ENCODE measurements at places on chromosomes 3 and 15. TPM values are rescaled to one million over a fixed set of nuclear protein-coding genes. Genes with fewer than 3 reads are reported as not detected.

Gene ZDHHC19
- not detected for total RNA-seq

Gene KLF15
- total RNA-seq: 20.4 TPM

Gene VGLL3
- 0.05 TPM for total RNA-seq

Gene SLC12A1
- 0.16 TPM for total RNA-seq

Gene LMLN
- 5.7 TPM for total RNA-seq

Gene CHRM5
- total RNA-seq: not detected

Gene NMD3
- total RNA-seq: 52.2 TPM

Gene SERPINI2
- total RNA-seq: not detected

Gene ROBO1
- total RNA-seq: 50.9 TPM

Gene NOX5
- total RNA-seq: 4.0 TPM

Gene SMCO1
- not detected for total RNA-seq

Gene WDR93
- total RNA-seq: not detected

Gene CD200
- total RNA-seq: 1.9 TPM

Gene PCCB
- 94.0 TPM for total RNA-seq

Gene CYP8B1
- total RNA-seq: not detected

Gene C3orf62
- 2.1 TPM for total RNA-seq

Gene CPEB1
- total RNA-seq: 19.1 TPM

Gene CHRNA3
- total RNA-seq: 2.1 TPM

Gene ASB14
- not detected for total RNA-seq

Gene PLCH1
- 0.35 TPM for total RNA-seq

Gene COLQ
- not detected for total RNA-seq

Gene USP19
- 66.0 TPM for total RNA-seq

Gene ARPP19
- total RNA-seq: 131 TPM

Gene ZNF80
- 0.11 TPM for total RNA-seq

Gene SLC9A9
- 0.45 TPM for total RNA-seq

Gene ISLR
- not detected for total RNA-seq

Gene SHC4
- total RNA-seq: 21.3 TPM

Gene CYP1A2
- total RNA-seq: not detected

Gene TNFAIP8L3
- total RNA-seq: not detected

Gene SMC4
- total RNA-seq: 58.0 TPM

Gene SEMA7A
- 15.5 TPM for total RNA-seq

Gene AQP9
- not detected for total RNA-seq

Gene ADAMTS7
- 1.3 TPM for total RNA-seq

Gene KIF23
- 61.8 TPM for total RNA-seq

Gene ACKR2
- total RNA-seq: not detected

Gene HDC
- total RNA-seq: not detected
